ENCODE measurements at places on chromosomes 11 and 22.

GRCh38 chr11:133982876-133983275, 26.1 kb upstream of the IGSF9B start:
- DNase-seq: no peak

DNA sequence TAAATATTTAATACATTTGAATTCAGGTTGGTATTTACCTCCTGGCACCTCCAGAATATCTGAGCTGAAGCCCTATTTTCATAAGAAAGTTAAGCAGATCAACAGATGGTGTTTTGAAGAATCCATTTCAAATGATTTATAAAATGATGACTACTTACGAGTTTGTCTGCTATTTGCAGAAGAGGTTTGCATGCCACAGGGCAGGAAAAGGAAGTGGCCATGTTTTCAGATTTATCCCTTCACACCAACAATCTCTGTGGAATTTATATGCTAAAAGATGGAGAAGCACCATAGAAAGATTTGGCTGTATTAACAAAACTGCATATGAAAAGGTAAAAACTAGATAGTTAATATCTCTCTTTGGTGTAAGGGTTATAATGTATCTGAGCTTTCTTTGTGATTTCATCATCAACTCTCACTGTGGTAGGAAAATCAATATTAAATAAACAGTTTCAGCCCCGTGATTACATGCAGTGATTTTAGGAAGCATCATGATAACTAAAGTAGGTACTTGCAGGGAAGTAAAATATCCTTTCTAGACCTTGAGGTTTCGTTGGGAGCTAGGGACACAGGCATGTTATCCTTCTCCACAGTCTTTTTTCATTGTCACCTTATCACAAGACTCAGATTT, 2.6 kb downstream of the BMAL1 start:
- DNase-seq: no peak

- DNase-seq: no peak
Observed at GRCh38 chr11:76588455-76589325, 81.9 kb downstream of the LRRC32 start.

DNA sequence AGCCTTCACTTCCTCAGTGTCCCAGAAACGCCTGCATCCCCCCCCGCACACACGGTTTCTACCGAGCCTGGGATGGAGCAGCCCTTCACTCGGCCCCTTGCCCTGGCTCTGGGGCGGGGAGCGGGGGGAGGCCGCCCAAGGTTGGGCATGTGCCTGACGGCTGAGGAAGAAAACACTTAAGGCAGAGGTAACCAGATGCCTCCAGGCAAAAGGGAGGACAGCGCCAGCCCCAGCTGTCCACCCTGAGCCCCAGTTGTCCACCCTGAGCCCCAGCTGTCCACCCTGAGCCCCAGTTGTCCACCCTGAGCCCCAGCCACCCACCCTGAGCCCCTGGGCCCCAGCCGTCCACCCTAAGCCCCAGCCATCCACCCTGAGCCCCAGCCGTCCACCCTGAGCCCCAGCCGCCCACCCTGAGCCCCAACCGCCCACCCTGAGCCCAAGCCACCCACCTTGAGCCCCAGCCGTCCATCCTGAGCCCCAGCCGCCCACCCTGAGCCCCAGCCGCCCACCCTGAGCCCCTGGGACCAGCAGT, 3.8 kb upstream of the TTLL8 start:
- no peak for DNase-seq

- no peak for DNase-seq
Observed at GRCh38 chr22:38981005-38981991, 849 bp upstream of the APOBEC3B start.

- no peak for DNase-seq
Observed at GRCh38 chr22:35617137-35617755, at the start of gene MB. MB (minus strand) TSS chr22:35617329; CDS start chr22:35617257, 72 bp downstream.

- no peak for DNase-seq
Observed at GRCh38 chr11:75487365-75487764, 38.4 kb downstream of the GDPD5 start.

DNA sequence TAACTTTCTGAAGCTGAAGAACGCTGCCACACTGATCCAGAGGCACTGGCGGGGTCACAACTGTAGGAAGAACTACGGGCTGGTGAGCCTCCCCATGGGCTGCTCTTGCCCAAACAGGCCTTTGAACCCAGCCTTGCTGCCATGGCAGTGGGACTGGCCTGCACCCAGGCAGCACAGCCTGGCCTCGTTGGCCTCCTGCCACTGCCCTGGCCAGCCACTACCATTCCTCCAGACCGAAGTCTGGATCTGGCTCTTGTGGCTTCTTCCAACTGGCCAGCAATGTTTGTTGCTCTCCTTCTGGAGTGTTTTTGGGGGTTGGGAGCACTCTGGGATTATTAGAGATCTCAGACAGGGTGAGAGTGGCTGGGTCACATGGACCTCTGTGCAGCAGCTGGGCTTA, 51.0 kb downstream of the MYO7A start:
- no peak for DNase-seq

DNA sequence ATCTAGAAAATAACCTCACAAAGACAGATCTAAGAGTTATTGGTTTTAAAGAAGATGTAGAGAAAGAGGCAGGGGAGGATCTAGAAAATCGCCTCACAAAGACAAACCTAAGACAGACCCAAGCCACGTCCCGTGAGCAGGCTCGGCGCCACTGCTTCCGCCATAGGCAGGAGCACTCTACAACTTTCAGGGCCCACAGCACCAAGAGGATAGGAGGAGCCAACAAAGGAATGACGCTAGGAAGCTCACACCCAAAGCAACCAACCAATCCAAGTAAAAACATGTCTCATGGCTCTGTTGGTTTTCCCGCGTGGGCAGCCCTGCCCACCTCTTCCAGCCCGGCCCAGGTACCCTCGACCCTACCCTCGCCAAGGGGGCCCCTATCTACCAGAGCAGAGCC, 4167.4 kb upstream of the OR11H1 start:
- DNase-seq: no peak

DNA sequence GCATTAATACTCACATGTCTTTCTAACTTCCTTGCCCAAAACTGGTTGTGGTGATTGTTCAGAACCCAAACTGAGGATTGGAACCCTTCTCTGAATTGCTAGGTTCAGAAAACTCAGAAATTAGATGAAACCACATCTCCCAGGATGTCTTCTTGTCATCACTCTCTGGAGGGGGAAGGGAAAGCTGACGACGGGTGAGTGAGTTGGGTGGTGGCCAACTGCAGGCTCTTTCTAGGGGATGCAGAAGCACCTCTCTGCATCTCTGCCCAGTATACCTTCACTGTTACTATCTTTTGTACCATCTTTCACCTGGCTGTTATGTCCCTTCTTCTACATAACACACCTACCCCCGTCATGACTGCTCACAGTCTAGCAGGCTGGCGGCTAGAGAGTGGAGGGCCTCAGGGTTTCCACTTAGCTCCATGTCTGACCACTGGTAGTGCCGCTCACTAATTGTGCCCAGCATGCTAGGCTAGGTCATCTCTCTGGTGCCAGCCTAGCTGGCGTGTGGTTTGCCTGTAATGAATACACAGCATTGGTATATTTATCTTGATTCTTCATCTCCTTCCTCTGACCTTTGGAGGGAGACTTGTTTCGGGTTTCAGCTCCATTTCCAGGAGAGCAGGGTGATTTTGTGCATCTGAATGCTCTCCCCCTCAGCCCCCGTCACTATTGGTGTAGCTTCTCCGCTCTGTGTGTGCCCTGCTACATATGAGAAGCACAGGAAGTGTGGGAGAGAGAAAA, 7.3 kb downstream of the GRAMD1B start:
- DNase-seq: no peak

DNA sequence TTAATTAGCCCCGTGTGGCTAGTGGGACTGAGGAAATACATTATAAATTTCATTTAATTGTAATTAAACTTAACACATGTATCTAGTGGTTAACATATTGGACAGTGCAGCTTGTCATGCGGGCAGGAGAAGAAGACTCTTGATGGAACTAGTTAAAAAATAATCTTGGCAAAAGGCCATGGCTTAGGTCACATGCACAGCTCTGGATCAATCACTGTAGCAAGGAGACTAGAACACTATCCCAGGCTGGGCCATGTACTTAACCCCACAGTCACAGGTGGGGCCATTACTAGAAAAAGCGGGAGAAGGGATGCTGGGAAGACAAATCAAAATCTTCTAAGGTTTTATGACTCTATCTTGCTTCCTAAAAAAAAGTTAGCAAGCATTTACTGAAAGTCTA, 8.7 kb upstream of the HEPACAM start:
- no peak for DNase-seq

DNA sequence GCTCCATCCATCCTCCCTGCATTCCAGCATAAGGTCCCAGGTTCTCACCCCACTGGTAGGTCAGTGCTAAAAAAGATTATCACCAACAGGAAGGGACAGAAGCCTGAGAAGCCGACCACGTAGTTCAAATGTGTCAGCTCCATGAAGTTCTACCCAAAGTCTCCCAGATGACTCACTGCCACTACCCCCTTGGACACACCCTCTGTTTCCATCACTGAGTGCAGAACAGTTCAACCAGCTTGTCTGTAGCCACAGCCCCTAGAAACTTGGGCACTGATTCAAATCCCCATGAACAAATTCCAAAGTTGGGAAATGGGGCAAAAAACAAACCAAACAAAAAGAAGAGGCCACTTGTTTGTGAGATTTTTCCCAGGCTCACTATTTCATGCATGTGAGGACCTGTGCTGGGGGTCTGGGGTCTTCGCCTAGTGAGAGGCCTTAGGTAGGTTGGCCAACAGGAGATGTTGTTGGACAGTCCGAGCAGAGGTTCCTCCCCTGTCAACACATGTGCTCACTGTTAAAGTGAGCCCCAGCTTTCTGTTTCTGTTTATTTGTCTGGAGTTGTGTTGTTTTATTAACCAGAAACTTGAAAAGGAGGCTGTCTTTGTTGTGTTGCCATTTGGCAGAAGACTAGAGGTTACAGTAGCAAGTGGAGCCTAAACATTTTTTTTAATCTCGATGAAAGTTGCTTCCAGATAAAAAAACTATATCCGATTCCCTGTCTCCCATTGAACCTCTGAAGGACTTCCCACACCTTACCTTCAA, 24.2 kb upstream of the FLI1 start:
- DNase-seq: no peak

- DNase-seq: no peak
Observed at GRCh38 chr11:76579056-76579751, 91.3 kb downstream of the LRRC32 start.

- no peak for DNase-seq
Observed at GRCh38 chr11:64128255-64129006, 37.5 kb downstream of the MACROD1 start.

GRCh38 chr11:131038597-131038996, 122.3 kb upstream of the SNX19 start:
- no peak for DNase-seq

- DNase-seq: no peak
Observed at GRCh38 chr11:1779034-1779805, 15.5 kb upstream of the CTSD start.

GRCh38 chr22:40451210-40451609, 80.8 kb downstream of the SGSM3 start:
- DNase-seq: no peak

DNA sequence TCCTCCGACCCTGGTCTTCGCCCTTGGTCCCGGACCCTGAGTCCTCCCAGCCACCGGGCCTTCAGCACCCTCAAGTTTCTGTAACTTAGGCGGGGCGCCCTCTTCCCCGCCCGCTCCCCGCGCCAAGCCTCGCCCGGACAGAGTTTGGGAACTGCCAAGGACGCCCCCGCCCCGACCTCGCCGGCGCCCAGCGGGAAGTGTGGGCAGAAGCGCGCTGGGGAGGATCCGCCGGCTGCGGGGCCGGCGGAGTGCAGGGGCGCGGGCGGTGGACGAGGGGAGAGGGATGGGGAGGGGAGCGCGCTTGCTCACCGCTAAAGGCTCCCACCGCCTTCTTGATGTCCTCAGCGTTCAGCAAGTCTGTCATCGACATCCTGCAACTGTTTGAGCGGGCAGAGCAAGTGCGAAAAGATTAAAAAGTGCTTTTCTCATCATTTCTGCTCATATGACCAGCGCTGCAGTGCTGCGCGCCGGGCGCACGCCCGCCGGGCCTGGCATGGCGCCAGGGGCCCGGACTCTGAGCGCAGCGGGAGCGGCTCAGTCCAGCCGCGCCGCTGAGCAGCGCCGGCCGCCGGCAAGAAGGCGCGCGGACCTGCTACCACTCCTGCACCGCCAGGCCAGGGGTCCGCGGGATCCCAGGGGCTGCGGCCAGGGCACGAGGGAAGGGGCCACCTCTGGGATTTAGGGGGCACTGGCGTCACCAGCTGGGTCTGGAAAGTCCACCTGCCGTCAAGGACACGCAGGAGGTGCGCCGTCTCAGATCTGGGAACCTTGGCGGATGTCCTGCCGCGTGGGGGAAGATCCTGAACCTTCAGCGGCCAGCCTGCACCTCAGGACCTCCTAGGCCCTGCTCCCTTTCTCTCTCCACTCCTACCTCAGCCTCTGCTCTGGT, at the start of gene PVALB:
PVALB (minus strand) TSS at position 400 of the 889 bp plus-strand sequence; CDS start at position 370, 30 bp downstream.
- DNase-seq: no peak

GRCh38 chr11:1209371-1210057, 13.4 kb upstream of the MUC5B start:
- no peak for DNase-seq

DNA sequence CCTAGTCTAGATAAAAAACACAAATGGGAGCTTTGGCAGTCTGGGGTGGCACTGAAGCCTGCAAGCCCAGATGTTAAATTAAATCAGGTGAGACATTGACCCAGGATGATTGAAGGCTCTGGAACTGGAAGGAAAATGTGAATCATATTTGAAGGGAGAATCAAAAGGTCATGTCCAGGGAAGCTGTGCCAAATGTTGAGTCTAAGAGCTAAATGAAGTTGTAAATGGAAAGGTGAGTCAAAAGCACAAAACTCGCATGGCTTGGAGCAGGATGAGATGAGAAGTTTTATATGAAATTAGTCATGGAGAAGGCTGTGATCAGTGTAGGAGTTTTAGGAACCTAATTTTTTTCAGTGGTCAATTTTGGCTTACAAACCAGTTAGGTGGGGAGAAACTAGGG, 301.1 kb downstream of the BLID start:
- no peak for DNase-seq

GRCh38 chr11:120219232-120219937, 8.6 kb downstream of the OAF start:
- no peak for DNase-seq

- DNase-seq: no peak
Observed at GRCh38 chr22:45268167-45268957, 16.4 kb upstream of the UPK3A start.

DNA sequence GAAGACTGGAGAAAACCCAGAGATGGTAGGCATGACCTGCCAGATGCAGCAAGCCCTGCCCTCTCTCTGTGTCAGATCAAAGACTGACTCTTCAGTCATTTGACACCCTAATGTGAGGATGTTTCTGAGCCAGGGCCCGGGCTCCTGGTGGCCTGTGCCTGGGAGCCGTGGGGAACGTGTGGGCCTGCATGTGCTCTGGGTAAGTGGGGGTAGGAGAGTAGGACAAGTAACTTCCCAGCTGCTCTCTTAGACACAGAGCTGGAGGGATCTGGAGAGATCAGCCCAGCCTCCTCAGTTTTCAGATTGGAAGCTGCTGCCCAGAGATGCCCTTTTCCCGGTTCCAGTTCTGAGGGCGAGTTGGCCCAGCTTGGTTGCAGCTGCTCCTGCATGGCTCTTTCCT, 110.8 kb downstream of the TEAD1 start:
- DNase-seq: no peak

GRCh38 chr22:45731041-45731797, 59.6 kb downstream of the ATXN10 start:
- DNase-seq: no peak
